ENCODE measurements at places on chromosomes 5 and 9.

DNA sequence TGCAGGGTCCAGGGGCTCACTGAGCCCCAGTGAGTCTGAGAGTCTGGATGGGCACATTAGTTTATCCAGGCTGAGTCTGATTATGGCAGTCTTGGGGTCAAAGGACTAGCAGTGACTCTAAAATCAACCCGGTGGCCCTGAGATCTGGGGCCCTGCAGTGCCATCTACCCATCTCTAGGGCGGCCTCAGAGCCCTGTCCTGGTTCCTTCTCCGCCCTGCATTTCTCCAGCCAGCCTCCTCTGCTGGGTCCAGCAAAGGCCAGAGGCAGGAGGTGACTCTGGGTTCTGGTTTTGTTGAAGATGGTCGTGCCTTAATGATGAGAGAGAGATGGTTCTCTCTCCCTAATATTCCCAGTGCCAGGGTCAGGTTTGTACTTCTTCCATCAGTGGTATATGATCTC is 15.0 kb downstream of the DCANP1 start:
- no peak for DNase-seq

DNA sequence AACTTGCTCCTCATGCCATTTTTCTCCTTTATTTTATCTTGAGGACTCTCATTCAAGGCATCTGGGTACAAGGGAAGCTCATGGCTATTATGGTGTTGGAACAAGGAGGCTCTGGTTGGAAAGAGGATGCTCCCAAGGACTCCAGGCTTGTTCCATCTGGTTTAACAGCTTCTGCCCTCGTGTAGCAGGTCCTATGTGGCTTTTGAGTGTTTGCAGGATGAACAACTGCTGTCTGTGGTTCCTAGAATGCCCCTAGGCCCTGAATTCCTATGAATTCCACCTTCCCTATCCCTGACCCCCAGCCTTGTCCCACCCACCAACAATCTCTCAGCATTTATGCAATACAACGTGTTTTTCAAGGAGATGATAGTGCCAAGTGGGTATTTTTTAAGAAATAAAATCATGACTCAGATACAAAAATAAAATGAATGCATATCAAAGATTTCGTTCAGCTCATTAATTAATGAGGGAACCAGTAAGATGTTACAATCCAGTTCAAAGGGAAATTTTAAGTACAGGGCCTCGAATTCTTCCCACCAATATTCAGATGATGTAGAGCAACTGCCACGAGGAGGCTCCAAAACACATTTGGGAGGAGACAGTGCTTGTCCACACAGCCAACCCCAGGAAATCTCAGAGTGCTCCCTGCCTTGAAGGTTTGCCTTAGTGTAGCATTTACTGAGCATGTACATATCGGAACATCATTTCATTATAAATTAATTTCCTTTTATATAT is 182.0 kb downstream of the MUSK start:
- DNase-seq, result no peak

GRCh38 chr5:169753795-169754194 is 116.7 kb downstream of the DOCK2 start:
- no peak for DNase-seq

DNA sequence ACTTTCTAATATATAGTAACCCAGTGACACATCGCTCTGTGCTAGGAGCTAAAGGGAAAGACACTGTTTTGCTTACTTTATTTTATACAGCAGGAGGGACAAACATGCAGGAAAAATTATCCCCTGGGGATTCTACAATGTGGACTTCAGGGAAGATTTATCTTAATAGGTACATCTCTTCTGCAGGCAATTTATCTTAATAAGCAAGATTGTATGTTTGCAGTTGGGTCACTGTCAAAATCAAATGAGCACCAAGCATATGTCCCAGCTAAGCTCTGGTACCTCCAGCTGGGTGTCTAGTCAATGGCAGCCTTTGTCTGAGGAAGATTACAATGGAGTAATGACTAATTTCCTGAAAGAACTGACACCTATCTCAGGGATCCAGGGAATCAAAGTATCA is 309.9 kb upstream of the PANK3 start:
- no peak for DNase-seq

DNA sequence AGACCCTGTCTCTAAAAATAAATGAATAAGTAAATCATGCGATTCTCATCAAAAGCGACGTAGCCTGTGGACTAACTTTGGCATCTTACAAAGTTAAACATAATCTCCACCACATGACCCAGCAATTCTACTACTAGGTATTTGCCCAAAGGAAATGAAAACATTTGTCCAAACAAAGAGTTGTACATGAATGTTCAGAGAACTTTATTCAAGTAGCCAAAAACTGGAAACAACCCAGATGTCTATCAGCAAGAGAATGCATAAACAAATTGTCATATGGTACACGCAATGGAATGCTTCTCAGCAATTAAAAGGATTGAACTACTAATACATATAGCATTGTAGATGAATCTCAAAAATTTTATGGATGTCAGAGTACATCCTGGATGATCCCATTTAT is 82.6 kb downstream of the ADRB2 start:
- DNase-seq, result no peak

DNA sequence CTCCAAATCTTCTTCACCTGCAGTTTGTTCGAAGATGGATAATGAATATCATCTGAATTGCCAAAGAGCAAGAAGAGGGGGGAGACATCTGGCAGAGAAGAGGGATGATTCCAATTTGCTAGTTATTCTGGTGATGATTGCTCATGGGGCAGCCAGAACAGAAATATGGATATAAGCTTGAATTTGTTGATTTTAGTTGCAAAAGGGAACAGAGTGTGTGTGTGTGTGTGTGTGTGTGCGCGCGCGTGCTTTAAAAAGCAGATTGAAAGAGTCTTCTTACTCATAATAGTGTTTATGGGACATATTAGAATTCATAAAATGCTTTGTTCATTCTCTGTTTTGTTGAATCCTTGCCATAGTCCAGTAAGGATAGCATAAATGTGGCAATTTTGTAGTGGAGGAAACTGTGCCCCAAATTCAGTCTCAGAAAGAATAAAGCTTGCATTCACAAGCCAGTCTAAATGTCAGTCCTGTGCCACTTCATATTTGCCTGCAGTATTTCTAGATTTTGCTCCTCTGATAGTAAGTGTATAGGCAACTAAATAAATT is 436.3 kb upstream of the KLF4 start:
- DNase-seq, result no peak

DNA sequence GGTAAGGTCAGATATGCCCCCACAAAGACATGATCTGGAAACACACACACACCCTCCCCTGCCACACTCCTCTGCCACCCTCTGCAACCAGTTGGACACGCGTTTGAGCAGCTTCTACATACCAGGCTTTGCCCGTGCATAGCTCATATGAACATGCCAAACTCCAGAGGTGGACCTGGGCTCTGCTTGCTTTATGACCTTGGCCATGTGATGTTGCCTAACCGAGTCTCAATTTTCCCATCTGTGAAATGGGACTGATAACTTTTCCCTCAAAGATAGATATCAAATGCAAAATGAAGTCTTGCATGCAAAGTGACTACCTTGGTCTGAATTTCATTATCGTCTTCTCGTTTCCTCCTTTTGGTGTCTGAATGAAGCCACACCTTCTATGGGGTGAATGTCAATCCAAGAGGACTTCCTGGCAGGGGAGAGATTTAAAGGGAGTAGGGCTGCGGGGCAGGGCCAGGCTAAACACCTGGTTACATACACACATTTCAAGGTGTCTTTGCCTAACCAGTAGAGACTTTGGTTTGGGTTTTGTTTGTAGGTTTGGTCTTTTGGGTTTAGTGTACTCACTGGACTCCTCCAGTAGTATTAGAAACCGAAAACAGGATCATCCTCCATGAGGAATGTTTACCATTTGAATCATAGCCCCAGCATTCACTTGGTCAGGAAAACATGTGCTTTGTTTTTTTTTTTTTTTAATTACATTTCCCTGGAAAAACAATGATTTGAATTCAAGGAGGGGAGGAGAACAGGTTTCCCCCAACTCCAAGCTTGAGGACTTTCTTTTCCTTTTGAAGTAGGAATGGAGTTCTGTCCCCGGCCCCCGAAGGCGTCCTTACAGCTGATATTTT is 63.2 kb downstream of the COL27A1 start:
- DNase-seq, result no peak

- no peak for DNase-seq
Measured at GRCh38 chr9:120901755-120902568, 24.6 kb downstream of the TRAF1 start.

- no peak for DNase-seq
Measured at GRCh38 chr9:100880284-100880683, 148.2 kb upstream of the PLPPR1 start.

DNA sequence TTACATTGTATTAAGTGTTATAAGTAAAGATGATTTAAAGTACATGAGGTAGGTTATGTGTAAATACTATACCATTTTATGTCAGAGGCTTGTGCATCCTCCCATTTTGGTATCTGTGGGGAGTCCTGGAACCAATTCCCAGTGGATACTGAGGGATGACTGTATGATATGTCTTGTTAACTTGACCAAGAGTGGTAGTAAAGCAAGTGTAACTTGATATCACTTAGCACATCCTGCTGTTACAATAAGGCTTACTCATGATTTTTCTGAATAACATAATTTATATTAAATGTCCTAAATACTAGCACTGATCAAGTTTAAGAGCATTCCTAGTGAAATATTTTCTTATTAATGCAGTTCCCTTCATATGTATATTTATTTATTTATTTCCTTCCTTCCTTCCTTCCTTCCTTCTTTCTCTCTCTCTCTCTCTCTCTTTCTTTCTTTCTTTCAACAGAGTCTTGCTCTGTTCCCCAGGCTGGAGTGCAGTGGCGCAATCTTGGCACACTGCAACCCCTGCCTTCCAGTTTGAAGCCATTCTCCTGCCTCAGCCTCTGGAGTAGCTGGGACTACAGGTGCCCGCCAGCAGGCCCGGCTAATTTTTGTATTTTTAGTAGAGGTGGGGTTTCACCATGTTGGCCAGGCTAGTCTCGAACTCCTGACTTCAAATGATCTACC is 7.5 kb downstream of the NDFIP1 start:
- DNase-seq, result no peak

DNA sequence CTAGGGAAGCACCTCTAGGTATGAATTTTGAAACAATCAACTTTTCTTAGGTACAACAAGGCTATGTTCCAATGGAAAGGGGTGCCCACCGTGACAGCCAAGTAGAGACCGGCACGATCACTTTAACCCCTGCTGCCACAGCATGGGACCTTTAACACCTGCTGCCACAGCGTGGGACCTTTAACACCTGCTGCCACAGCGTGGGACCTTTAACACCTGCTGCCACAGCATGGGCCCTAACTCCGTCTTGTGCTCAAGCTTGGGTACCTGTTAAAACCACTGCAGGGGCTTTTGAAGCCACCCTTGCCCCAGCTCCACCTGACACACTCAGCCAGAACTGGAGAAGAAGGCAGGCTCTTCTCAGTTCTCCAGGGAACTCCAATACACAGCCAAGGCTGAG is 18.2 kb upstream of the MXD3 start:
- DNase-seq, result no peak

DNA sequence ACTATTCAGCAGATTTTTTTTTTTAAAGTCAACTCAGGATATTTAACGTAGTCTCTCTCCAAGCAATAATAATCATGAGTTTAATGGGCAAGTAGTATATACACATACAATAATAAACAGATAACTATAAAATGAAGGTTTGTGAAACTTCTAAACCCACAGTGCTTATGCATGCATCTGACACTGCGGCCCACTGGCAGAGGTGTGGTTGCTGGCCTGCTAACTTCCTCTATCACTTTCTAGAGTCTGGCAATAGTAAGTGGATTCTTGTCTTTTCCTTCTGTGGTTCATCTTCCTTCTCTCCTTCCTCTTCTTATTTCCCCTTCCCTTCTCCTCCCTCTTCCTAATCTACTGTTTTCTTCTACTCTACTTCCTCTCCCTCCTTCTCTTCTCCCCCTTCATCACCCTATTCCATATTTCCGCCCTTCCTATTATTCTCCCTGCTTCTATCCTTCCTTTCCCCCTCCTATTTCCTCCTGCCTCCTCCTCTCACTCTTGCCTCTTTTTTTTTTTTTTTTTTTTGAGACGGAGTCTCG is 18.6 kb upstream of the AGXT2 start:
- no peak for DNase-seq

GRCh38 chr9:104177676-104178075 is 83.6 kb downstream of the SMC2 start:
- DNase-seq, result no peak

DNA sequence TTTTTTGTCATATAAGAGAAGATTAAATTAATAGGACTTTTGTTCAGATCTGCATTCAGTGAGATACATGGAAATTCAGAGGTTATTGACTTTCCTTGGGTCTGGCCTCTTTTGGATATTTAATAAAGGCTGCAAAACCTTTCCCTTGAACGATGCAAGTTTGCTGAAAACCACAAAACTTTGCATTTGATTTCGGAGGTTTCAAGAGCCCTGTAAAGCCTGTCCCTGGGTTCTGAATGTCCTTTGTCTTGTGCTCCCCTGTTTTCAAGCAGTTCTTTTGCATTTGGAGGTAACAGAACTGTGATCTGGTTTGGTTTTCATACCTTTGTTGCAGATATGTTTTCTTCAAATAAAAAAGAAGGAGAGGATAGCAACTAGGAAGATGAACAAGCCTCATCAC is 188.1 kb upstream of the DMRT1 start:
- no peak for DNase-seq

DNA sequence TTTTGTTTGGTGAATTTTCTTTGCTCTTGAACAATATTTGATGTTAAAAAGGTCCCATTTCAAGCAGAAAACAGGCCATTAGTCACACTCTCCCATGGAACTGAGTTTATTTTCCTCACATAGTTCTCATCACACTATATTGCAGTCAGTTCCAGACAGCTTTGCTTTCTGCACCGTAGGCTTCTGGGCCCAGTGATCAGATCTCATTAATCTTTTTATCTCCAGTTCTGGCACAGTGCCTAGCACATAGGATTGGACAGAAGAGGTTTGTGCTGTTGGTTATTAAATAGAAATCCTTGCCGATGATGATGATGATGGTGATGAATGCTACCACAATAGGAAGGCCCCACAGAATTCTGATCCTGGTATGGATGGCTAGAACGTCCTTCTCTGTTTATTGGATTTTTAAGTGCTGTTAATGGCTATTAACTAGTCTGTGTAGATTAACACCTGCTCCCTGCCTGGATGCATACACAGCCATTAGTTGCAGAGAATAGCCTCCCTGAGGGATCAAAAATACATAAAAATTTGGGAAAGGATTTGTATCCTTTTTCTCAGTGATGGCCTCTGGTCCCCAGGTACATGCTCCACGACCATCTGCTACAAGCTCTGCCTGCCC is 52.0 kb upstream of the NTRK2 start:
- no peak for DNase-seq

- no peak for DNase-seq
Measured at GRCh38 chr9:106861640-106862109, 1.3 kb upstream of the ZNF462 start.
